Retina (tissue), 1 donor: ENCODE measurements at places on chromosomes 6 and 20.
A peak's percentile ranks its signal among the peaks of the same experiment; 100 is the strongest.

DNA sequence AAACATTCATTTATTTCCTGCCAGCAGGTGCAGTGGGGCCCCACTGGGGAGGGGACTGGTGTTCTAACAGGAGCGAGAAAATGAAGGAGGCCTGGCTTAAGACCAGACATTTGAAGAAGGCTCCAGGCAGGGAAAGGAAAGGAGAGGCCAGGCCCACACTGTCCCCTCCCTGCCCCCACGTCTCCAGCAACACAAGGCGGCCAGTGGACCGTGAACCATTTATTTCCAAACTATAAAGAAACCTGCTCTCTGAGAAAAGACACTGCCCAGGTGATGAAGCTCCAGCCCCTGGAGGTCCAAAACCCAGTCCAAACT, 41.4 kb upstream of the CDH22 start:
- no peak for DNase-seq

- DNase-seq, result no peak
Measured at GRCh38 chr20:49448917-49449316, 33.6 kb downstream of the KCNB1 start.

DNA sequence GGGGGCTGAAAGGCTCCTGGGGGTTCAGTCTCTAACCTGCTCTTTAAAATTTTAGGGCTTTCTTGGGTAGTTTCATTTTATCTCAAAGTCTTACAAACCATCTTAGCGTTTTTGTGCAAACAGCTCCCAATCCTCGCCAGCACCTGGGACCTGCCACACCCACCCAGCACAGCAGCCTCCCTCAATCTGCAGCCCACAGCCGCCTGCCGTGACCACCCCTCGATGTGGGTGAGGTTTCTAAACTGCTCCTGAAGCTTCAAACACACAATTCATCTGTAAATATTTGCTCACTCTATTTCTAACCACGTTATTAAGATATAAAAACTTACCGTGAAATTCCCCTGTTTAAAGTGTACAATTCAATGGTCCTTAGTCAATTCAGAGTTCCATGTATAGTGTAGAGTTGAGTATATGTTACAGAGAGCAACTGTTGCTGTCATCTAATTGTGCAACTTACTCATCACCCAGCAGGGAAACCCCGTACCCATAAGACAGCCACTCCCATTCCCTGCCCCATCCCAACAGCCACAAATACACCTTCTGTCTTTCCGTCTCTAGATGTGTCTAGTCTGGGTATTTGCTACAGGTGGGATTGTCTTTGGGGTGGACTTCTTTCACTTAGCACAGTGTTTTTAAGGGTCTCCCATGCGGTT, 381.0 kb downstream of the TAF4 start:
- no peak for DNase-seq

DNA sequence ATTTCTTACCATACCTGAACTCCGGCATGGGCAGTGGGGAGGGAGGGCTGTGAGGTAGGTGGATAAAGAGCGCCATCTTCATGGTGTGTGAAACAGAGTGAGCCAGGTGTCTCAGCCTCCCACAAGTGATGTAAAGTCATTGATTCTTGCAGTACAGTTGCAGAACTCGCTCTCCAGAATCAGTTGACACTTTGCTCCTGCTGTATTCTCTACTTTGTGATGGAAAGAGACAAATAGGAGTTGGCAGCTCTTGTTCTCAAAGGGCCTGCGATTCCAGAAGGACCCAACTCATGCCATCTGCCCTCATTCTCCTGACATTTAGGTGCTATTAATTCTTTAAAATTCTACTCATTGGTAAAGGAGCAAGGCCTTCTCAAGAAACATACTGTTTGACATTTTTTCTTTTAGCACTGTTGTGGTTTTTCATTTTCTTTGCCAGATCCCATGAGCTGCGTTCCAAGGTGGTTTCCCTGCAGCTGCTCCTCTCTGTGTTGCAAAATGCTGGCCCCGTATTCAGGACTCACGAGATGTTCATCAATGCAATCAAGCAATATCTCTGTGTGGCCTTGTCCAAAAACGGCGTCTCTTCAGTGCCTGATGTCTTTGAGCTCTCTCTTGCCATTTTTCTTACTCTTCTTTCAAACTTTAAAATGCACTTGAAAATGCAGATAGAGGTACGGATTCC, 49.3 kb downstream of the ARFGEF2 start:
- no peak for DNase-seq

- DNase-seq, result no peak
Measured at GRCh38 chr6:72422171-72422570, 199.7 kb upstream of the KCNQ5 start.

GRCh38 chr6:135117413-135117968, 62.9 kb upstream of the HBS1L start:
- no peak for DNase-seq

DNA sequence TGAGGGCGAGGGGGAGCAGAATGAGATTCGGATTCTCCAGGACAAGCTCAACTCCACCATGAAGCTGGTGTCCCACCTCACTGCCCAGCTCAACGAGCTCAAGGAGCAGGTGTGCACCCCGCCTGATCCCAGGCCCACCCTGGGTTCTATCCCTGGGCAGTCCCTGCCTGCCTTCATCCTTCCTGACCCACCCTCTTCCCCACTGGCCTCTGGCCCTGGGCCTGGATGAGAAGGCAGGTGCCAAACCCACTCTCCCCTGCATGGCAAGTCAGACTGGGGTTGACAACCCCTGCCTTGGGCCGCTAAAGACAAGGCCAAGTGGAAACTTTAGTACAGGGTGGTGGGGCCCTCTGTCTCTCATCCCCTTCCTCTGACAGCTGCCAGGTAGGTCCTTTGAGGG, 16.5 kb downstream of the UQCC2 start:
- no peak for DNase-seq

GRCh38 chr6:45169815-45170214, 158.3 kb upstream of the RUNX2 start:
- DNase-seq, result no peak

- DNase-seq, result peak; percentile 63
Measured at GRCh38 chr6:170224694-170225660, 65.9 kb downstream of the DLL1 start.

DNA sequence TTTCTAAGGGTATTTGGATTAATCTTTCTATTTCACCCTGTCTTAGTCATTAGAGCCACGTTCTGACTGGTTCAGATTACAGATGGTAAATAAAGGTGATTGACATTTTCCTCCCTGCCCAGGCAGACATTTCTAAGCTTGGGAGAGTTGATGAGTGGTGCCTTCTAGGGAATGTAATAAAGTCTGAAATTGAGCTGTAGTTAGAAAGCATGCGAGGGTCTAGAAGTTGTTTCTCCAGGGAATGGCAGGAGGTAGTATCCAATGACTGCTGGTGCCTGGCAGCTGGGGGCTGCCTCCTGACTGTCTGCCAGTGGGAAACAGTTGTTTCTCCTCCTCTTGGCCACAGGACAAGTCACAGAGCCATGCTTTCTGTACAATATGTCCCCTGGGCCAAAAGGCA, 14.6 kb downstream of the EDN3 start:
- no peak for DNase-seq

DNA sequence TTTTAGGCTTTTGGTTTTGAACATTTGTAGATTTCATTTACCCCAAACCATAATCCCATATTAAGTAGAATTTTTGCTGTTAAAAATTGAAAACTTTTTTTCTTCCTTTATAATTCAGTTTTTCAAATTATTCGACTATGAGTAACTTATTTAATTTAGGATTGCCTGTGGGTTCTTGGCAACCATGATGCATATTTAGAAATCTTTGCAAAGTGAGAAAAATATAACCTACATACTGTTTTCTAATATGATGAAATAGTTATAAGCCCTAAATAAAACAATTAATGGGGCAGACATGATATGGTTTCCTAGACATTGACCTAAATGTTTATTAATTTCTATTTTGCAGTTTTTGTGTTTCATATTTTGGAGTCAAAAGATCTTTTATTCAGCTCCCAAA, 23.6 kb downstream of the NEDD9 start:
- DNase-seq, result no peak

DNA sequence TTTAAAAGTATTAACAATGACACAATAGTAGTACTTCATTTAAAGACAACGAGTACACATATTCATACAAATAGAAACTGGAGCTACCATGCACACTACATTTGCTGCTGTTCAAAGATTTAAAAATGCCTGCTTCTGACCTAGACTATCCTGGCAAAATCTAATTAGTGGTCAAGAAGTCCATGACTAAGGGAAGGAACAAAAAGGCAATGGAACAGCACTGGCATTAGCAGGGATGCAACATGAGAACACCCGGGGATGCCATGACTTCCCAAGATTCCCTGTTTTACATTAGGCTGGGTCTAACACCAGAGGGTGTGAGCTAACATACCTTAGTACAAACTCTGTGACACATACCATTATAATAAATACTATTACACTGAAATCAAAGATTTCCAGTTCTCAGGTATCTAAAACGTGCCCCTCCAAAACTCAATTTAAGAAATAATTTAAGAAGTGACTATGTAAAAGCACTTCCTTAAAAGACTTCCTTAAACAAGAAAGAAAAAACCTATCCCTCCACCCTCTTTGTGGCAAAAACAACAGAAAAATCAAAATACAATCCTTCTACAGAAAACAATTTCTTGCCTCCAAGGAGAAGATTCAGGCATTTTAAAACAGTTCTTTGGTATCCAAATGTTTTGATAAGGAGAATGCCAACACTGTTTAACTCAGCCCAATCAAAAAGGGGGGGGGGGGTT, 25.5 kb downstream of the CHD6 start:
- no peak for DNase-seq

- DNase-seq, result no peak
Measured at GRCh38 chr20:54474046-54474445, 1.3 kb upstream of the DOK5 start.

DNA sequence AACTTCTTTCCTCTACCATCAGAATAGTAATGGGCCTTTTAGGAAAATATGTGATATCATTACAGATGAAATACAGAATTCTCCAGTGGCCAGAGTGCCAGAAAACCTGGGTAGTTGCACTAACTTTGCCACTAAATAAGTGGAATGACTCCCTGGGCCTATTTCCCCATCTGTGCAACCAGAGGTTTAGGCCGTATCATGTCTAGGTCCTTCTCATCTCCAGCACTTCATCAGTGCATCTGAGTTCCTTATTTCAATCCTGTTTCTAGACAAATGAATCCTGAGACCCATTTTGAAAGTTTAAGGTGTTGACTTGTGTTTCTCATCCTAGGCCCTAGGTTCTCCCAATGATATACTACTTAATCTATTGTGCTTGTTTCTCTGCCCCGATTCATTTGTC, 236.2 kb downstream of the CD83 start:
- DNase-seq, result no peak

DNA sequence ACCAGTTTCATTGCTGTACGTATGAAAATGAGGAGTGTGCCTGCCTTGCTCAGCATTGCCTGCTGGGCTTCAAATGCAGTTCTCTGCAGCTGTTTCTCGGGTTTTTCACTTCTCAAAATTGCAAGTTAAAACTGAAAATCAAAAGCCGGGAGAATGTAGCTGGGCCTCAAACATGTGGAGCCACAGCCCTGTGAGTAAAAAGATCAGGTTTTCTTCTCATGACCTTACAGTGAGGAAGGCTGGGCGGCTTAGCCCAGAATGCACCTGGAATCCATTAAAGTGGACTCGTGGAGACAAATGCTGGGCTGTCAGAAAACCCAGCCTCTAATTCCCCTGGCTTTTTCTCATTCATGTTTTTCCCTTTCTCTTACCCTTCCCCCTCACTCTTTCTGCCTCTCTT, 34.4 kb downstream of the DSE start:
- peak; percentile 17 for DNase-seq

DNA sequence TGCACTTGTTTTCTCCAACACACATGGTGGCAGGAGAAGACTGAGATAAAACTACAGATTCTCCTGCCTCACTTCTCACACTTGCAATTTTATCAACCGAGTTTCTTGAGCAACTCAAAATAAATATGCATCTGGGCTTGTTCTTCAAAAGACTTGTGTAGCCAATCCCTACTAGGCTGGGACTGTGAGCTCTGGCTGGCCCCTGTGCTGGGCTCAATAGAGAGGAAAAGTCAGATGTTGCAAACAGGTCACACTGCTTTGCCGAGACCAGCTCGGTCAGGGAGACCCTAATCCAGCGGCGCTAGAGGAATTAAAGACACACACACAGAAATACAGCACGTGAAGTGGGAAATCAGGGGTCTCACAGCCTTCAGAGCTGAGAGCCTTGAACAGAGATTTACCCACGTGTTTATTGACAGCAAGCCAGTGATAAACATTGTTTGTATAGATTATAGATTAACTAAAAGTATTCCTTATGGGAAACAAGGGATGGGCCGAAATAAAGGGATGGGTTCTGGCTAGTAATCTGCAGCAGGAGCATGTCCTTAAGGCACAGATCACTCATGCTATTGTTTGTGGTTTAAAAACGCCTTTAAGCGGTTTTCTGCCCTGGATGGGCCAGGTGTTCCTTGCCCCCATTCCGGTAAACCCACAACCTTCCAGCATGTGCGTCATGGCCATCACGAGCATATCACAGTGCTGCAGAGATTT, 32.7 kb downstream of the FAM50B start:
- no peak for DNase-seq

GRCh38 chr6:47473791-47474346, 3.7 kb upstream of the CD2AP start:
- DNase-seq, result no peak

DNA sequence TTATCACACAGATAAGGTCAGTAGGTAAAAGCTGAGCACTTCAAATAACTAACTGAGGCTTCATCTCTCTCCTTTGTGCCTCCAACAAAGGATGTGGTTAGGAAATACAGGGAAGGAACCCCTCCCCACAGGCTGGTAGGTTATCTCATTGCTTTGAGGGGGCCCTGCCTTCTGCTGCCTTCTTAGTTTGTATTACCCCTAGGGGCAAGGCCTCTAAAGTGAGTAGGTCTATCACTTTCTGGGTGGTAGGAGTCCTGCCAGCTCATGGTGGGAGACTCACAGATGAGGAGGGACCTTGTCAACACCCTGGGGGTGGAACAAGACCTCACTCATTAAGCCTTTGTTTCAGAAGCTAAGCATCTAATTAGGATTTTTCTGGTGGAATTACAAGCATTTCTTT, 34.6 kb downstream of the EDN1 start:
- no peak for DNase-seq

- no peak for DNase-seq
Measured at GRCh38 chr6:118645395-118645794, 6.0 kb downstream of the CEP85L start.

GRCh38 chr6:139457476-139457875, 83.0 kb upstream of the CITED2 start:
- DNase-seq, result no peak

DNA sequence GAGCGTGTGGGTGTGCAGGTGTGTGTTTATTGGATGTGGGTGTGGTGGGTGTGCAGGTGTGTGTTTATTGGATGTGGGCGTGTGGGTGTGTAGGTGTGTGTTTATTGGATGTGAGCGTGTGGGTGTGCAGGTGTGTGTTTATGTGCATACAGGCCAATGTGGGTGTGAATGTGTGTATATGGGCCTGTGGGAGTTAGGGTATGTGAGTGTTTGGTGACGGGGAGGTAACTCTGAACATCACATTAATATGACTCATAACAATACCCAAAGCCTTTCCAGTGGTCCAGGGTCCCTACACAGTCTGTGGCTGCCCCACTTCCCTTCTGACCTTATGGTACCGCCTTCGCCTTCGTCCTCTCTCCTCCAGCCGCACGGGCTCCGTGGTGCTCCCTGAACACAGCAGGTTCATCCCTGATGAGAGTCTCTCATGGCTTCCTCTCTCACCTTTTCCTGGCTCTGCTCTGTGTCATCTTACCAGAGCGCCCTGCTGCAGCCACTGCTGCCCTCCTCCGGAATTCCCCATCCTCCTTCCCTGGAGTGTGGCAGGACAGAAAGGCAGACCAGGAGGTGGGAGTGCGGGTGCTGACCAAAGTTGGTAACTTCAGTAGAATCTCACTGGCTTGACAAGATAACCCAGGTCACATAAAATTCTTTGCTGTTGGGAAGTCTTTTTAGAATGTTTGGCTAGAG, 80.0 kb downstream of the SLC2A10 start:
- DNase-seq, result no peak

- no peak for DNase-seq
Measured at GRCh38 chr20:49584418-49585382, 16.8 kb upstream of the PTGIS start.
